ENCODE measurements at places on chromosomes 5 and 9.

DNA sequence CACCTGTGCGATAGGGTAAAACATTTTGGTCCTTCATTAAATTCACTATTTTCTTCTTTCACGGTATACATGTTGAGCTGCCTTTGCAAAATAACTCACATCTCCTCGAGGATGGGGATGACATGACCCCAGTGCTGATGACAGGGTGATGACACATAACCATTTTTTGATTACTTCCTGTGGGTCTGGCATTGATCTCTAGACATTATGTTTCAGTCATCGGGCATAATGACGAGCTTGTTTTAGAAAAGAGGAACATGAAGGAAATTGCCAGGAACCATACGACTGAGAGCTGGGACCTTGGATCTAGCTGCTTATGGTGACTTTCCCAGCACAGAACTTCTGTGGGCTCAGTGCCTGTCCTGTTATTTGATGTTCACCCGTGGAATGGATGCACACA lies 25.2 kb downstream of the COL5A1 start:
- DNase-seq: no peak

- DNase-seq: peak; percentile 97
Observed at GRCh38 chr5:23703940-23704855, 196.8 kb downstream of the PRDM9 start.

- DNase-seq: no peak
Observed at GRCh38 chr9:121699571-121700164, 48.2 kb downstream of the DAB2IP start.

DNA sequence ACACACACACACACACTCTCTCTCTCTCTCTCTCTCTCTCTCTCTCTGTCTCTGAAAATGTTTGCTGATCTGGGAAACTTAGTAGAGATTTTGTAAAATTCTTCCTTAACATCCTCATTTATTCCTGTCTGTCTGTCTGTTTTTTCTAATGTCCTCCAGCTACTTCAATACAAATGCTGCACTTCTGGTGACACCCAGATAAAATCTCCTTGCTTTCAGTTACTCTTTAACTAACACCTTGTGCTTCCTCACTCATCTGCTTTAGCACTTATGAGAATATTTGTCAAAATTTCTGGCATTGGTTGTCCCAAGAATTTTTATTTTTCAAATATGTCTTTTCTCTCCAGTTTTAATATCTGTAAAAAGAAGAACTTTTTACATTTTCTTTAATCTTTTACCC lies 35.0 kb upstream of the ARRDC3 start:
- no peak for DNase-seq

- no peak for DNase-seq
Observed at GRCh38 chr5:151950706-151951105, 26.1 kb upstream of the GLRA1 start.

DNA sequence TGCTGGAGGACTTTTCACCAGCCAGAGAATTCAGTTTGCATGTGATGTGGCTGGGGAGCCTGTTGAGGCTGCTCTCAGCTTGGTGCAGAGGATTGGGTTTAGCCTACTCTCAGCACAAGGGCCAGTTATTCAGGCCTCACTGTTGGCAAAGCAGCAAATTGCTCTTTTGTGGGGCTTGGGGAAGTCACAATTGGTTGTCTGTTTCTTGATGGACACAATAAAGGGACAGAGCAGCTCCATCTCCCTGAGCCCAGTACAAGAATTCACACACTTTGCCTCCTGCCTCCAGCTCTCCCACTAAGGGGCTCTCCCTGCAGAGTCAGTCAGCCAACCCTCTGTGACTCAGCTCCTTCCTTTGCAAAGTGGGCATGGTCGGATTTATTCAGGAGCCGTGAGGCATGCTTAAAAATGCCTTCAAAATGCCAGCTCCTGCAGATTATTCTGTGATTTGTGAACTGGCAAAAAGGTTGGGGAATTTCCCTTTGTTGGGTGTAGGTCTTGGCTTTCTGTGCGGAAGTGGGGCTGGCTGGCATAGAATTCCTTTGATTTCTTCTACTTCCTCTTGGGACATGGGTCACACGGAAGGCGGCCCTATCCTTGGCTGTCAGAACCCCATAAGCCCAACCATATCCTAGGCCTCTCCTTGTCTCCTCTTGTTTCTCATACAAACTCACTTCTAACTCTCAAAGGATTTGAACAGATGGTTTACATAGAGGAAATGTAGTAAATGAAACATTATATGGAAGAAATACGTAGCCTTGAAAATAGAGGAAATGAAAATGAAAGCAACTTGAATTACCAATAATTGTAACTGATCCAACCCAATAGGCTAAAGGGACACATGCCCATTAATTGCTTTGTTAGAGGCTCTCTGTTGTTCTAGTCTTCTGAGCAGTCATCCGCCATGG lies 118.7 kb upstream of the CD180 start:
- no peak for DNase-seq

GRCh38 chr9:126093771-126094170 lies 232.9 kb upstream of the MVB12B start:
- DNase-seq: no peak

DNA sequence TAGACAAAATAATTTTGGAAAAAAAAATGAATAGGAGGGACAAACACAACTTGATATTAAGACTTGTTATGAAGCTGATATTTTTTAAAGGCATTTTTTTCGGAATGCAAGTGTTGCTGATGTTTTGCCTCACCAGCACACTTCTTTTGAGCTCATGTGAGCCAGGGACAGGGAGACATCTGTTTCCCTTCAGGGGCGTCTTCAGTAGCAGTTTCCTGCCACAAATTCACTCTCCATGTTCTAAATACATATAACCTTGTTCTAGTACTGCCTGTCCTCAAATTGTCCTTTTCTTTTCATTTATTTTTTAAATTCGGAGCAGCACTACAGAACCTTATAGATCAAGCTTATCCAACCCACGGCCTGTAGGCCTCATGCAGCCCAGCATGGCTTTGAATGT lies 316.0 kb upstream of the PAPPA start:
- no peak for DNase-seq

- no peak for DNase-seq
Observed at GRCh38 chr9:121551985-121552753, 52.5 kb upstream of the GGTA1 start.

DNA sequence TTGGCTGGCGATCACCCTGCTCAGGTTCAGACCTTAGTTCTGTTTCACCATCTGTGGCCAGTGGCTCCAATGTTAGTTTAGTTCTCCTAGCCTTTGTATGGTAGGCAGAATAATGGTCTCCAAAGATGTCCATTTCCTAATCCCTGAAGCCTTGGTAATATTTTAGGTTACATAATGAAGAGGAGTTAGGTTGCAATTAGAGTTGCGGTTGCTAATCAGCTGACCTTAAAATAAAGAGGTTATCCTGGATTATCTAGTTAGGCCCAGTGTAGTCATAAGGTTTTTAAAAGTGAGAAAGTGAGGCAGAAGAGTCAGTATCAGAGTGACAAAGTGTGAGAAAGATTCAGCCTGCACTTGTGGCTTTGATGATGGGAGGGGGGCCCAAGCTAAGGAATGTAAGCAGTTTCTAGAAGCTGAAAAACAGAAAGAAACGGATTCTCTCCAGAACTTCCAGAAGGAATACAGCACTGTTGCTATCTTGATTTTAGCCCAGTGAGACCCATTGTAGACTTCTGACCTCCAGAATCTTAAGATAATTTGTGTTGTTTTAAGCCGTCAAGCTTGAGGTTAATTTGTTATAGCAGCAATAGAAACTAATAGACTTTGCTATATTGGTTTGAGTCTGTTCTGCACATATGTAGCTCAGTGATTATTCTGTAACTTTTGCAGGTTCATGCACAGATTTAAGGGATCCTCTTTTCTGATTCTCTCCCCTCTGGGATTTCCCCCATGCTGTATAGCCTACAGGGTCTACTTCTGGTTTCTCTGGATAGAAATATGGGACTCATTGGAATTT lies 21.6 kb downstream of the LNPEP start:
- DNase-seq: no peak

DNA sequence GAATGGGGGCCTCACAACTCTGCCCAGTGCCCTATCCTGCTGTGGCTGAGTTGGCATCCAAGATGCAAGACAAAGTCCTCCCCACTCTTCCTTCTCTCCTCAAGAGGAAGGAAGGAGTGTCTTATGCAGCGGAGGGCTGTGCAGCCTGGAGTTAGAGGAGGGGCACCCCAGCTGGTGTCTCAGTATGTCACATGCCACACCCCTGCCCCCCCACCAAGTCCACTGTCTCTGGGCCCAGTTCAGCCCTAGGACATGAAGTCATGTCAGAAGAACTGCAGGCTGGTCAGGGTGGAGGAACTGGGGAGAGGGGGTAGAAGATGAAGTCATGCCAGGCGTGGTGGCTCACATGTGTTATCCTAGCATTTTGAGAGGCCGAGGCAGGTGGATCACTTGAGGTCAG lies 28.0 kb upstream of the SLC28A3 start:
- no peak for DNase-seq

DNA sequence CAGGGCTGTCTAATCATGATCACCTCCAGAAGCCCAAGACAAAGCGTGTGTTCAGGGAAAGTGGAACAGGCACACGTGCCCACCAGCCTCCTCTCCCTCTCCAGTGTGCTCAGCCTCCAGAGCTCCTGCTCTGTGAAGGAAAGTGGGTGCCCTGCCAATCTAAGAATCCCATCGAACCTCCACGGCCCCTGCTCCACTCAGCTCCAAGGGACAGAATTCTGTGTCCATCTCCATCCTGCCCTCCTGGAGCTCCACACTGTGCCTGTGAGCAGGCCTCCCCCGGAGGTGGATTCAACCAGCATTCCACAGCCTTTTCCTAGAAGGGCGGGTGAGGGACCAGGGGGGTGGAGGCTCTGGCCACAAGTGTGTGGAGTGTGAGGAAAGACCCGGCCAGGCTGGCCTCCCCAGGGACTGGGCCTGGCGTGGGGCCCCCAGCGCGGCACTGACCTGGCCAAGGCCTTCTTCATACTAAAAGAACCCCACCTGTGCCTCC lies 6.0 kb downstream of the EEIG1 start:
- no peak for DNase-seq

GRCh38 chr5:154967421-154968024 lies 26.6 kb downstream of the MRPL22 start:
- no peak for DNase-seq

GRCh38 chr5:96821260-96821916 lies 13.6 kb upstream of the ERAP1 start:
- no peak for DNase-seq

DNA sequence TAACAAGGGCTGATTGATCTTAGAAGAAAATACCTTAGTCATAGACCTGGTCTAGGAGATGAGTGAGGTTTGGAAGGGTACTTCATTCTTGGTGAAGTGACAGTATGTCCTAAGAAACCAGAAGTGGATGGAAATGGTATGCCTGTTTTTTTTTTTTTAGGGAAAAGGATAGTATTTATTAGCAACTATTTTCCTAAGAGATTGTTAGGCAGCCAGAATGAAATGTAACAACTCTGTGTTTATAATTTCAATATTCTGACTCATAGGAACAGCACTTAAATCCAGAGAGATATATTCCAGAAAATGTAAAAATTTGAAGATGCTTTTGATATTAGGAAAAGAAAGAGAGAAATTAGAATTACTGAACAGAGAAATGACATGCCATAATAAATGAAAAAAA lies 21.2 kb upstream of the ARL14EPL start:
- DNase-seq: no peak

- DNase-seq: no peak
Observed at GRCh38 chr5:53936481-53937352, 373.7 kb downstream of the ARL15 start.

GRCh38 chr9:108815156-108815555 lies 40.6 kb downstream of the ACTL7B start:
- DNase-seq: no peak

DNA sequence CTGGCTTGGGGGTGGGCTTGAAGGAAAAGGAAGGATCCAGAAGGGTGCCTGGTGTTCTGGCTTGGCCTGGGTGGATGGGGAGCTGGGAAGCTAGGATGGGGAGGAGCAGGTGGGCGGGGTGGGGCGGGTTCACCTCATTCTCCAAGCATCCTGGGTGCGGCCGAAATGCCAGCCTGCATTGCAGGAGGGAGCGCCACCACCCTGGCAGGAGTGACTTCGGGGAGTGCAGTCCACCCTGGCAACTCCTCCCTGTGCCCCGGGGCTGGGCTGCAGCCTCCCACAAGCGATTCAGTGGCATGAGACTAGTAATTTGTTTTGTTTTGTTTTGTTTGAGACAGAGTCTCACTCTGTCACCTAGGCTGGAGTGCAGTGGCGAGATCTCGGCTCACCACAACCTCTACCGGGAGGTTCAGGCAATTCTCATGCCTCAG lies 5.5 kb downstream of the TTC16 start:
- DNase-seq: no peak

GRCh38 chr9:3528451-3528850 lies 2.6 kb upstream of the RFX3 start:
- peak; percentile 79 for DNase-seq

DNA sequence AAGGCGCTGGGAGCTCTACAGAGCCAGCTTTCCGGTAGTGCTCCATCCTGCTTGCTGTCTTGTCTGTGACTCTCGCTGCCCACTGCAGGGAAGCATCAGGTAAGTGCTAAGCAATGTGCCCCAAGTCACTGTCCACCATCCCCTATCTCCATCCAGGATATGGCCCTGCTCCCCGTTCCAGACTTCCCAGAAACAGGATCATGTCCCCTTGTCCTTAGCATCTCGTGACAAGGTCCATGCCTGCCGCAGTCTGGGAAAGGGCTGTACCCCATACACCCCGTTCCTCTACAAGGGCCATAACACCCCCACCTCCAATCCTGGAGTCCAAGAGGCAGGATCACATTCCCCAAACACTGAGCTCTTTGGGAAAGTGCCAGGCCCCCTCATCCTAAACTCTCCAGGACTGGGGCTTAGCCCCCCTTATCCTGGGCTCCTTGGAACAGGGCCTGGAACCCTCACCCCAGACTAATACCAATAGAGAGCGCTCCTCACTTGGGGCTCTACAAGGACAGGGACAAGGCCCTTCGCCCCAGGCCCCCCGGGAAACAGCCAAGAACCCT lies 566 bp downstream of the RPP25L start:
- no peak for DNase-seq

DNA sequence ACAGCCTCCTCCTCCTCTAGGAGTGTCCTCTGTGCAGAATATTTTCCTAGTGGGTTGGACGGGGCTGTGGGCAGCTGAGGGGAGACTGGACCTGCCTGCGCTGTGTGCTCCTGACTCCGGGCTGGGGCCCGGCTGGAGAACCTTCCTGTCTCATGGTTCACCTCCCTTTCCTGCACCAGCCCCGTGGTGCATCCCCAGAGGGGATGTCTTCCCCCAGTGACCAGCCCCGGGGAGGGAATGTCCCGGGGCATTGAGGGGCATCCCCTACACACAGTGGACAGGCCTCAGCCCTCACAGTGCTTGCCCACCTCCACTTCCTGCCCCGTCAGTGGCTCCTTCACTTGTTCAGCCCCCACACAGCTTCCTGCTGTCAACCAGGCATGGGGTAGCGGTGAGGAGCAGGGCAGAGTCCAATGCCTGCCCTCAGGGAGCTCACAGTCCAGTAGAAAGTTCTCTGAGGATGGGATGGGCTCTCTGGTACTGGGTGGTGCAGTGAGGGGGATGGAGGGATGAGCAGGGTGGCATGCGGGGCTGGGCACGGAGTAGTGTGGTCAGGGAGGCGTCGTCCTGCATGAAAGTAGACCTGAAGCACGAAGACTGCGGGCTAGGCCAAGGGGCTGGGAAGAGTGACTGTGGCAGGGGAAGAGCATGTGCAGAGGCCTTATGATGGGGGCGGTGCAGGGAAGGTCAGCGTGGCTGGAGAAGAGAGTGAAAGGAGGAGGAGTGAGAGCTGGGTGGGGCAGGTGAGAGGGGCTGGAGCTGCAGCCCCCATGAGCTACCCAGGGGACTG lies 52.1 kb upstream of the PITX1 start:
- DNase-seq: no peak

- no peak for DNase-seq
Observed at GRCh38 chr5:41768692-41769091, 101.5 kb downstream of the OXCT1 start.

Measured in NCI-H748 treated with DMSO at 0.1 percent for 48 hours (cell line).